ENCODE measurements at places on chromosomes 11 and 22.

GRCh38 chr22:40198733-40199132, 21.0 kb downstream of the TNRC6B start:
- no peak for DNase-seq

DNA sequence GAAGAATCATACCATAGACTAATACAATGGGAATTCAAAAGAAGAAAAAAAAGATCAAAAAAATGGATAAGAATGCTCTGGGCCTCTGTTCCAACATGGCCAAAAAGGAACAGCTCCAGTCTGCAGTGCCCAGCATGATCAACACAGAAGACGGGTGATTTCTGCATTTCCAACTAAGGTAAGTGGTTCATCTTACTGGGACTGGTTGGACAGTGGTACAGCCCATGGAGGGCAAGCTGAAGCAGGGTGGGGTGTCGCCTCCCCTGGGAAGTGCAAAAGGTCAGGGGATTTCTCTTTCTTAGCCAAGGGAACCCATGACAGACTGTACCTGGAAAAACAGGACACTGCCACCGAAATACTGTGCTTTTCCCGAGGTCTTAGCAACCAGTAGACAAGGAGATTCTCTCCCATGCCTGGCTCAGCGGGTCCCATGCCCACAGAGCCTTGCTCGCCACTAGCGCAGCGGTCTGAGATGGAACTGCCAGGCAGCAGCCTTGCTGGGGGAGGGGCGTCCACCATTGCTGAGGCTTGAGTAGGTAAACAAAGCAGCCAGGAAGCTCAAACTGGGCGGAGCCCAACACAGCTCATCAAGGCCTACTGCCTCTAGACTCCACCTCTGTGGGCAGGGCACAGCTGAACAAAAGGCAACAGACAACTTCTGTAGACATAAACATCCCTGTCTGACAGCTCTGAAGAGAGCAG, 428.4 kb downstream of the MN1 start:
- no peak for DNase-seq

DNA sequence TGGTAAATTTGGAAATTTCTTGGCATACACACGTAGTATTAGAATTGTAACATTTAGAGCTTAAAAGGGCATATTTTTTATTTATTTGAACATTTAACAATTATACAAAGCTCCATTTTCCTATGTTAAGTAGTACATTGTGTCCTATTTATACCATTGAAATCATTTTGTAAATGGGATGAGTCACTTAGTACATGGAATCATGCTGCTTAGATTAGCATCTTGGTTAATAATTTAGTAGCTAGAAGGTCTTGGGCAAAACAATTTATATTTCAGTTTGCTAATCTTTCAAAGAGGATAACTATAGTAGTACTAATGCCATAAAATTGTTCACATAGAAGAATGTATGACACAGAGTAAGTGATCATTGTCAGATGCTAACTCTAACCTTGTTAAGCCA, 450.1 kb upstream of the LUZP2 start:
- no peak for DNase-seq

- no peak for DNase-seq
These were observed 33.3 kb downstream of the AMPD3 start for GRCh38 chr11:10488121-10488933.

- DNase-seq: peak; percentile 19
These were observed 189.8 kb downstream of the SNX19 start for GRCh38 chr11:130726234-130727037.

Measured in gastrocnemius medialis (tissue), 4 donors.